ENCODE measurements at places on chromosomes 1 and 21.

DNA sequence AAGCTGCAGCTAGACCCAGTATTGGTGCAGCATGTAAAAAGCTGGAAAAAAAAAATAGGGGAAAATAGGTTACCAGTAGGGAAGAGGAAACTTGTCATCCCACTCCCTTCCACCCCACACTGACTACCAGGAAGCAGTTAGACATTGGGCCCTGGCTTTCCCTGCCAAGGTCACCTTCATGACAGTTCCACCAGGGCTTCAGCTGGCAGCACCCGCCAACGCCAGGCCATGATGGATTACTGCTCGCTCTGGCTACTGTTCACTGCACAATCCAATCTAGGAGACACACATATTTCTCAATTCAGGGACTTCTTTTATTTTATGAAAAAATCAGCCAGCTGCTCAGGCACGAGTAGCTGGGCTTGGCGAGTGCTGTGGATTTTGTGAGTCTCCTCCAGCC, 127.7 kb downstream of the DMRTA2 start:
- no peak for DNase-seq

DNA sequence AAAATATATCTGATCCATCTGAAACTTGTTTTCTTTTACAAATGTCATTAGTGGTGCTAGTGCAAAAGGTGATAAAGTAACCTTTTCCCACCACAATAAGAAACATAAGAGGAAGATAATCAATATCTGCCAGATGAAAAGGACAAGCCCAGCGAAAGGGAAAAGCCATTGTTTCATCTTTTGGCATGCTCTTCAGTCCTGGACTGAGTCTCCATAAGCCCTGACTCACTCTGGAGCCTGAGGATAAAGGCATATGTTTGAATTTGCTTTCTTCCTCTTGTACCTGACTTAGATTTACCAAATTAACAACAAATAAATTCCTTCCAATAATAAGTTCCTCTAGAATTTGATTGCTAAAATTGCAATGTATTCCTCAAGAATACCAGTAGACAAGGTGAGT, 13.6 kb downstream of the DNAJC11 start:
- no peak for DNase-seq

- no peak for DNase-seq
These were observed 1.8 kb upstream of the ZDHHC18 start for GRCh38 chr1:26824731-26825130.

DNA sequence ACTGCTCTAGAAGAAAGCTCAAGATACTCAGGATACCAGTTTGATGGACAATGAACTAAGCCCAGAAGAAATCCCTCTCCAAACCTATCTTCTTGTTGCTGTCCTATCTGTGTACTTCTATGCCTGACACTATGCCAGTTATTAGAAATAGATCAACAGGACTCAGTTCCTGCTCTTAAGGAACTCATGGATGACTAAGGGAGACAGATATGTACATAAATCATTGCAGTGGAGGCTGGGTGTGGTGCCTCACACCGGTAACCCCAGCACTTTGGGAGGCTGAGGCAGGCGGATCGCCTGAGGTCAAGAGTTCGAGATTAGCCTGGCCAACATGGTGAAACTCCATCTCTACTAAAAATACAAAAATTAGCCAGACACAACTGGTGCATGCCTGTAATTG, 42.4 kb upstream of the AK4 start:
- no peak for DNase-seq
